ENCODE measurements at places on chromosomes 16 and 17.
A peak's percentile ranks its signal among the peaks of the same experiment; 100 is the strongest.

DNA sequence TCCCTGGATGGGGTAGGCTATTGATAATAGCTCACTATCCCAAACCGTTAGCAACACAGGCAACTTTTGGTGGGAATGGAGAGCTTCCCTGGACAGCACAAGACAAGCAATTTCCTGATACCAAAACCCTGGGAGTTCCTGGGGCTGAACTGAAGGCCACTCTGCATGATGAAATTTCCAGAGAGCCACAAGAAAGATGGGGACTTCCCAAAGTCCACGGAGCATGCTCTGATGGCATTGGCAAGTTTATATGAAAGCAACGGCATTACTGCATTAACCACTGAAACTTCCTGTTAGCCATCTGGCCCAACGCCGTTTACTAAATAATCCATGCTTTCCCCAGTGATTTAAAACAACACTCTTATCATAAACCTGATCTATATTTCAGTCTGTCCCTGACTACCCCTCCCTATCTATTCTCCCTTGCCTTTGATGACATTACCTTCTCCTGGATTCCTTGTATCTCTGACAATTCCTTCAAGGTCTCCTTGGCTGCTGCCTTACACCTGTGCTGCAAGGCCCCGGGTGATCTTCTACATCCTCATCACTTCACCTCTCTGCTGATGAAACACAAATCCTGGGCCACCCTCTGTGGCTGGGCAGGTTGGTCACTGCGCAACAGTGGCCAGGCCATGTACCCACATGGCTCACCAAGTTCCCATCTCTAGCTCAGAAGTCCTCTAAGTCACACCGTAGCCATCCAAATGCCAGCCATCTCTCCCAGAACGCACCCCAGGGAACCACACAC lies 108.5 kb upstream of the RCVRN start:
- no peak for DNase-seq

GRCh38 chr16:46582313-46582712 lies 38.9 kb downstream of the SHCBP1 start:
- no peak for DNase-seq

- peak; percentile 80 for DNase-seq
These were observed at the start of gene MCRIP1 for GRCh38 chr17:81833160-81833920. Gene MCRIP1 (minus strand): TSS chr17:81833291. CDS start chr17:81824506, 8,785 bp downstream.

DNA sequence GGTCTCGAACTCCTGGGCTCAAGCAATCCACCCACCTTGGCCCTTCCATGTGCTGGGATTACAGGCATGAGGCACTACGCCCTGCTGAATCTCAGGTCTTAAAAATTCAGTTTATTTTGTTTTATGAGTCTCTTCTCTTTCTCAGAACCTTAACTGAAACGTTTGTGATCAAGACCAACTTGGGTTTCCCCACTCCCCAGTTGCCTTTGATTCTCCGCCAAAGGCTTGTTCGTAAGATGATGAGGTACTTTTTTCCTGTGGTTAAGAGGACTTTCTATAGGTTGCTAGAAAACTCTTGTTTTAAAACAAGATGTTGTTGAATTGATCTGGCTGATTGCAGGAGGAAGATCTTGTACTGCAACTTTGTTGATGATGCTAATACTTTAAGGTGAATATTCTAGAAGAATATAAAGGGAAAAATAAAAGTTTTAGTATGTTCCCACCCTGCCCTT lies 11.7 kb downstream of the ABCC1 start:
- DNase-seq: no peak
